ENCODE measurements at places on chromosomes 5 and 9.

- DNase-seq, result no peak
Measured at GRCh38 chr5:40386289-40386688, 293.4 kb upstream of the PTGER4 start.

- no peak for DNase-seq
Measured at GRCh38 chr5:65327582-65327981, 154.1 kb downstream of the ADAMTS6 start.

DNA sequence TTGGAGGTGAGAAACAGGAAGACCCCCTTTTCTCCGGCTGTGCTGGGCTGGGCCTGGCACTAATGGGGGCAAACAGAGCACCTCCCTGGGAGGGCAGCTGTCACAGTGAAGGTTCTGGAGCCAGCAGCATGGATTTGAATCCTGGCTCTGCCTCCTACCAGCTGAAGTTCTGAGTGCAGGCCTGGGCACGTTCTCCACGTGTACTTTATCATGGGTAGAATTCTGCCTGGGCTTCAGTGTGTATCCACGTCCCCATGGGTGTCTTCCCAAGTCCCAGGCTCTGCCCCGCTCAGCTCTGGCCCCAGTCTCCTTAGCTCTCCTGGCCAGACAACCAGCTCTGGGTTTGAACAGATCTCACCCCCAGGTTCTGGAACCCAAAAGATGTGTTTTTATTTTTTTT is 223.2 kb downstream of the PBX3 start:
- DNase-seq, result no peak

DNA sequence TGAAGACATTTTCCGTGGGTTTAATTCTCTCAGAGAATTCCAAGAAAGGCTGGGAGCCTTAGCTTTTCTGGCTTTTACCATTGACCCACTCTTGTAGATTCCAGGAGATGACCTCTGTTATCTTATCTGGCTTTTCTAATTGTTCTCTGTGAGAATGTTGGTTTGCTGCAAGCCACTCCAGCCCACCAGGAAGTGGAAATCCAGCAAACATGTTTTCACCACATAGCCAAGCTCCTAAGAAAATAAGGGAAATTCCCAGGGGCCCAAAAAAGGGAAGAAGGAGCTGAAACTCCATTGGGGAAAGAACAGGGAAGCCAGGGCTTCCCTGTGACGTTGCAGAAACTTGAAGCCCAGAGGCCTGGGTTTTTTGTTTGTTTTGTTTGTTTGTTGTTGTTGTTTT is 19.7 kb downstream of the GPR107 start:
- no peak for DNase-seq

- DNase-seq, result no peak
Measured at GRCh38 chr5:37888476-37888875, 48.6 kb upstream of the GDNF start.

DNA sequence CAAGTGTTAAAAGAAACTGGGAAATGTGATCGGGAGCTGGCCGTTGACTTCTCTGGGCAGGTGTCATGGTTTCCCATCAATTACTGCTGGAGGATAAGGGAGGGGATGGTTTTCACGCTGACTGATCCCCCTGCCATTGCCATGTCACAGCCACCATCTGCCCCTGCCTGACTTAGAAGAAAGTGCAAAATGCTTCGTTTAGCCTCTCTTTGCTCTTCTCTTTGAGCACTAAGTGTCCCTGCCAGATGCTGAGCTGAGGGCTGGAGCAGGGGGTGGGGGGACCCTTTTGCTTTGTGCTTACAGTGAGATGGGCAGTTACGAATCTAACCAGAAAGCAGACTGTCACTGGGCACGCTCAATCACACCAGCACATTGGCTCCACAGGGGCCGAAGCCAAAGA is 138.4 kb upstream of the ALDH1B1 start:
- no peak for DNase-seq

- DNase-seq, result no peak
Measured at GRCh38 chr9:98532147-98532546, 176.6 kb downstream of the GABBR2 start.

GRCh38 chr5:128477944-128478343 is 60.1 kb downstream of the FBN2 start:
- no peak for DNase-seq

GRCh38 chr9:28882529-28882928 is 1309.2 kb upstream of the C9orf72 start:
- no peak for DNase-seq

GRCh38 chr5:51618234-51618633 is 235.0 kb downstream of the ISL1 start:
- DNase-seq, result no peak

- DNase-seq, result no peak
Measured at GRCh38 chr9:17881371-17881770, 302.5 kb downstream of the SH3GL2 start.

DNA sequence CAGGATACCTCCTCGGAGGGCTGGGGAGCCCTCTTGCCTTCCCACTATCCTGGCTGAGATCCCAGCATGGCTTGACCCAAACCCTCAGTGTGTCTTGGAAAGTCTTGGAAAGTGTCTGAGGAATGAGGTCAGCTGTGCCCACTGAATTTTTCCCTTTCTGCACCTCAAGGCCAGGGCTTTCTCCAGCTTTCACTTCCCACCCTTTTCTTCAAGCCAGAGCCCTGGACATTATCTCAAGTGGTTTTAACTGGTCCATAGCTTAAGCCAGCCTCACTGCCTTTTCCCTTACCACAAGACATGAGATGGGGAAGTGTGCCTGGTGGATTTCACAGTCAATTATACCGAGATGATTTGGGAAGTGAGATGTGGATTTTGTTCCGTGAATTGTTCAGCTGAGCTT is 35.7 kb upstream of the LHX2 start:
- no peak for DNase-seq

- DNase-seq, result no peak
Measured at GRCh38 chr9:98972716-98973115, 29.0 kb downstream of the COL15A1 start.

- DNase-seq, result no peak
Measured at GRCh38 chr5:138111181-138111580, 27.3 kb downstream of the WNT8A start.

- no peak for DNase-seq
Measured at GRCh38 chr9:109857336-109857735, 77.3 kb downstream of the PALM2AKAP2 start.

DNA sequence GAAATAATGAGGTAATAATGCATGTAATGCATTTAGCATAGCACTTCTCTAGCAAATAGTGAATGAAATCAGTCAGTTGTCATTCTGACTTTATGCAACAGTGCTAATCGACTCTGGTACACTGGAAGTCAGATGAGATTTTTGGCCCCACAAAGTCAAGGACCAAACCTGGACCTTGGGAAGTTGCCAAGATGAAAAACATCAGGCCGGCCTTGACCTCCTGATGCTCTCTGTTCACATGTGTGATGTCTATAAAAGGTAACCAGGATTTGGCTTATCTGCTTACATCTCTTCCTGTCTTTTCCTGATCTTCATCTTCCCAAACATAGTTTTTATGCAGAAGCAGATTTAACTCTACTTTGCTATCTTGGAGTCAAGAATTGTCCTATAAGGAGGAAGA is 39.5 kb downstream of the SLC22A5 start:
- no peak for DNase-seq

DNA sequence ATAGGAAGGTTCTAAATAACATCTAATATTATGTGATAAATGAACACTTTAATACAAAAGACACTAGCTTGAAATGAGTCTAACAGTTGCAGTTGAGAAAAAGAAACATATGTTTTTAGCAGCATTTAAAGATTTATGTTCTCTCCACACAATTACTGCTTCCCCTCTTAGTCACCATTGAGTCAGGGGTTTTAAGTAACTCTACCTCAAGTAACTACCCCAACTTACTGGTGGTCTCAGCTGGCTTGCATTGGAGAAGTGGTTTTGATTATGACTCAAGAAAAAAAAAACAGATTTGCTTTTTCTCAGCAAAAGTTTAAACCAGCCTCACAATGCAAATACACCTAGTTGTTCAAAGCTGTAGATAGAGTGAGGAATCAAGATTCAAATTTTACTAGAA is 1216.5 kb upstream of the CDH9 start:
- no peak for DNase-seq

- DNase-seq, result no peak
Measured at GRCh38 chr9:37990404-37991015, 78.5 kb downstream of the SHB start.

DNA sequence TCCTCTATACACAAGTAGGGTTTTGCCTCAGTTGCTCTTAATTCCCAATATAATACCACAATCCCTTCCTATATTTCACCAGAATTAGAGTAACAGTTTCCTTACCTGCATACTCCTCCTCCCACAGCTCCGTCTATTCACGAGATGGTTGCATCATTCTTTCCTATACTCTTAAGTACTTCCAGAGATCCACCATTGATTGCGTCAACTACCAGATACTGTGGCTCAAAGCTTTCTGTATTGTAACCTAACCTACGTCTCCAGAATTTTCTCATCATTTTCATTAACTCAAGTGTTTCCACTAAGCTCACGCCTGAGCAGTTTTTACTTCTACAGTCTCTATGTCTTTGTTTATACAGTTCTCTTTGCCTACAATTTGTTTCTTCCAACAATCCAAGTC is 31.2 kb upstream of the MINAR2 start:
- no peak for DNase-seq
